Central memory CD4-positive, alpha-beta T cell (primary cell): ENCODE measurements at places on chromosomes 3 and 15.

DNA sequence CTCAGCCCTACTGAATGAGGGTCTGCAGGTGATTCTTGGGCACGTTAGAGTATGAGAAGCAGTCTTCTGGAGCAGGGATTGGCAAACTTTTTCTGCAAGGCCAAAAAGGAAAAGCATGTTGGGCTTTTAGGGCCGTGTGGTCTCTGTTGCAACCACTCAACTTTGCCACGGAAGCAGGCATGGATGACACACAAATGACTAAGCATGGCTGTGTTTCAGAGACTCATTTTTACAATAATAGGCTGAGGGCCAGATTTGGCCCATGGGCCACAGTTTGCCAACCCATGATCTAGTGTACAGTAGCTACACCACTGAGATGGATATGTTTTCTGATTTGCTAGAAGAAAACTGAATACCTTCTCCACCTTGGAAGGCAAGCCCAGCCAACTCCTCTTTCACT lies 66.1 kb upstream of the PRICKLE2 start:
- DNase-seq = no peak

DNA sequence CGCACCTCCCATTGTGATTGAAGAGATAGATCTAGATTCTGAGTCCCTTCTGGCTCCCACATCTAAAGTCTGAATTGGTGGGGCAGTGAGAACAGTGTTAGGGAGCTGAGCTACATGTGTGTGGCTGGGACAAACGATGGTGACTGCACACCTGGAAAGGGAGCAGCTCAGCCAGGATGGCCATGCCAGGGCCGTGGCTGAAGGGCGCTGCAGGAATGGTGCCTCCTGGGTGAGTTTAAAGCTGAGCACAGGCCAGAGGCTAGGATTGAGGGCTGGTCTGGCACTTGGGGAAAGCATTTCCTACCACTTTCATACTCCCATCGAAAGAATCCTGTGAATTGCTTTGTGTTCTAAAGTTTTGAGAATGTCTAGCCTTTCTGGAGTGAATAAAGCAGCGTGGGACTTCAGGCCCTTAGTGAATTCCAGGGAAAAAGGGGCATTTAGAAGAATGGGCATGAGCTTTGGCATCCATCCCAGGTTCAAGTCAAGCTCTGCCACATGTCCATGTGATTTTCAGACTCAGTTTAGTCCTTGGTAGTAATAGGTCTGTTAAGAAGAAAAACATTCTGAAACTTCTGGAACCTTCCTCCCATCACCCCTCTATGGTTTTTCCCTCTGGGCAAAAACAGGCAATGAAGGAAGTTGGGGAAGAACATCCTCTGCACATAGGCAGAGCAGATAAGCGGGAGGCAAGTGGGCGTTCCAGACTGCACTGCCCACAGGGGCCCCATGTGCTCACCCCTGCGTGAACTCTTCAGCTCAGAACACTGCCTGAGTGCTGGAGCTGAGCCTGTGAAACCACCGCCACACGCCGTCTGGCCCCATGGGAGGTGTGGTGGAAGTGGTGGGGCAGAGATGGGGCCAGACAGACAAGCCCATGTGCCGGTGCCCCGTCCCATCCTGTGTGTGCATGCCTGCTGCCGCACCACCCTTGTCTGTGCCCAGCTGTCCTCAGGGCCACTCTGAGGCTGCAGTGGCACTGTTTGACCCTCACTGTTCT lies 12.9 kb upstream of the CPNE9 start:
- DNase-seq = no peak

- DNase-seq = no peak
Measured at GRCh38 chr3:169999433-169999832, 32.8 kb downstream of the SEC62 start.

GRCh38 chr15:38190501-38190900 lies 62.1 kb upstream of the SPRED1 start:
- DNase-seq = no peak

DNA sequence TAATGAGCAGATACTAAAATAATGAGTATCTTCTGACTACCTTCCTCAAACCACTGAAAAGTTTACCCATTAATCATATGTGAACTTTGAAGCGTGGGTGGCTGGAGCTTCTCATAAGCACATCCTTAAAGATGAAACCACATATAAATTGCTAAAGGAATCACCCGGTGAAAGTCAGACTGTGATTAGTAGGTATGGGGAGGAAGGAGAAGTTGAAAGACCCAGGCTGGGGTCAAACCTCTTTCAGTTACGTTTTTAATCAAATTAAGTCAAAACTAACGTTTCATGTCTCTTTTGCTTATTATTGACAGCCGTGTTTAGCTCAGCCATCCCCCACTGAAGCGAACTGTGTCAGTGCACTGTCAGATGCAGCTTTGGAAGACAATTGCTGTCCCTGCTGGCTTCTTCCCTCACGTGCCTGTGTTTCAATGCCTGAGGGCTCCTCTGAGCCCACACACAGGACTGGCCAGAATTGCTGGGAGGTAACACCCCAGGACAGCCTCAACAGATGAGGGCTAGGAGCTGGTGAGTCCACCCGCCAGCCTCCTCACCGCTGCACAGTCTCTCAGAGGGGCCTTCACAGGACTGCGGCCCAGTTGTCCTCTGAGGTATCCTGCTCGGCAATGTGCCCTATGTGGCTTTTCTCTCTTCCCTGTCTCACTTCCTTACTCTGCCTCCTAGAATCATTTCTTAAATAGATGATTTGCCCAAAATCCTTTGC lies 29.3 kb upstream of the SH3BP5 start:
- no peak for DNase-seq

- DNase-seq = no peak
Measured at GRCh38 chr3:34072297-34072696, 273.9 kb downstream of the PDCD6IP start.

- DNase-seq = no peak
Measured at GRCh38 chr3:14235003-14235911, 56.6 kb downstream of the LSM3 start.

DNA sequence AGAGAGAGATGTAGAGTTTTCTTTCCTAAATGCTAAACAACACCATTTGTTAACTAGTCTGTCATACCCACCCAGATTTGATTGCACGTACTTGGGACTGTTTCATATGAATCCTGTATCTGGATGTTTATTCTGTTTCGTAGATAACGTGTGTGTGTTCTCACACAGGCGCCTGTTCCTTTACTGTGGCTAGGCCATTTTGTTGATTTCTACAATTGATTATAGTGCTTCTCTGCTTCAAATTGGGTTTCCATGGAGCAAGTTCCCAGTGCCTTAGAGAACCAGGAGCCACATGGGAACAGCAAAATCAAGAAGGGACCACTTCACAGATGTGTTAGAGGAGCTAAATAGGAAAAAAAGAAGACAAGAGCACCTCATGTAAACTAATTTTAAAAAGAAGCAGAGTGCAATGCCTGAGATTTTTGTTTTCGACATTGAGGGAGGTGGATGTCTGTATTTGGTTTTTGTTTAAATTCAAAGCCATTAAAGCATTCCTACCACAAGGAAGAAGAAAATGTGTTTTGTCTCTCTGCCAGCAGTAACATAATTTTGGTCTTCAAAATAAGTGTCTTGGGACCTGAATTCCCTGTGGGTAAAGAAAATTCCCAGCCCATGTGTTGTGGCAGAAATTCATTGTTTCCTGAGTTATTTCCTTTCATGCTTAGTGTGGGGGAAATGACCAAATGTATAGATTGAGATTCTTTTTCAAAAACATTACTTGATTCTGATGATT lies 424.0 kb upstream of the C2CD4B start:
- no peak for DNase-seq

- peak; percentile 91 for DNase-seq
Measured at GRCh38 chr3:113745756-113746547, at the start of gene NAA50. Gene NAA50 (minus strand): TSS chr3:113746249. CDS start chr3:113745949, 300 bp downstream.

DNA sequence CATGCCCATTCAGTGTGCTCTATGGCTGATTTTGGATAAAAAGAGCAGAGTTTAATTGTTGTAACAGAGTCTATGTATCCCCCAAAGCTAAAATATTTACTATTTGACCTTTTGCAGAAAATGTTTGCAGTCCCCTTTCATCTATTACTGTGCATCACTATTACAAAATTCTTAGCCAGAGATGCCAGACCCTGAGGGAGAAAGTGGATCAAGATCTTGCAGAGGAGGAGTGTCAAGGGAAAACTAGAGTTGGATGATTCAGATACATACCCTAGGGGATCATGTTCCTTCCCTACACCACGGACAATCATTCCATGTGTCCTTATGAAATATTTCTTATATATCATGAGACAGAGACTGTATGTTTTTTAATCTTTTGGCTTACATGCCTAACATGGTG lies 68.6 kb upstream of the TPRG1 start:
- DNase-seq = no peak

GRCh38 chr15:72176743-72177142 lies 20.8 kb downstream of the GRAMD2A start:
- DNase-seq = no peak

DNA sequence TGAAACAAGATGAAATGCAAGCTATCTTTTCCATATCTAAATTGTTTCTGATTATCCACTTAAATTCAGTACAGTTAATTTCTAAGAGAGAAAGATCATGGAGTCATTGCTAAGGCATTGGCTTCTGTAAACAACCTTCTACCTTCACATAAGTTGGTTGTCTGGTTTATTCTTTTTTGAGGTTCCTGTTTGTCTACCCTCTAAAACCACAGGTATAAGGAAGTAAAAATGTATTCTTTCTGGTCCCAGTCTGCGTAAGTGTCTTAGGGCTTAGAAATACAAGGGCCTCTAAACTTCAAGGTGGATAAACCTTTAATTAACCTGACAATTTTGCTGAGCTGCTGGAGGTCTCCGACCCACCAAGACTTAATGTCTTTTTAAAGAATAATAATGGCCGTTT lies 3.6 kb upstream of the ATOSA start:
- peak; percentile 67 for DNase-seq

GRCh38 chr3:33215739-33216138 lies 2.9 kb downstream of the SUSD5 start:
- no peak for DNase-seq

- no peak for DNase-seq
Measured at GRCh38 chr15:44300572-44300971, 12.1 kb downstream of the GOLM2 start.

GRCh38 chr3:184725176-184725719 lies 13.4 kb upstream of the MAGEF1 start:
- no peak for DNase-seq

DNA sequence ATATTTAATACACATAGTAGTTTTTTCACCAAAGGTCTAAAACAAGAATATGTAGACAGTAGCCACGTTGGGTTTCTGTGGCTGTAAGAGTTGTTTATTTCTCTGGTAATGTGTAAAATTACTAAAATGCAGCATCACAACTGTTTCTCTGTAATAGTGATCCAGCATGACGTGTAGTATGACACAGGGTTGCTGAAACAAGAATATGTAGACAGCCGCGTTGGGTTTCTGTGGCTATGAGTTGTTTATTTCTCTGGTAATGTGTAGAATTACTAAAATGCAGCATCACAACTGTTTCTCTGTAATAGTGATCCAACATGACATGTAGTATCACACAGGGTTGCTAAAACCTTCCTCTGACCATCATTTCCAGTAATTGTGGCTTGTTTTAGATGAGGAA lies 153.6 kb upstream of the ZNF717 start:
- no peak for DNase-seq

DNA sequence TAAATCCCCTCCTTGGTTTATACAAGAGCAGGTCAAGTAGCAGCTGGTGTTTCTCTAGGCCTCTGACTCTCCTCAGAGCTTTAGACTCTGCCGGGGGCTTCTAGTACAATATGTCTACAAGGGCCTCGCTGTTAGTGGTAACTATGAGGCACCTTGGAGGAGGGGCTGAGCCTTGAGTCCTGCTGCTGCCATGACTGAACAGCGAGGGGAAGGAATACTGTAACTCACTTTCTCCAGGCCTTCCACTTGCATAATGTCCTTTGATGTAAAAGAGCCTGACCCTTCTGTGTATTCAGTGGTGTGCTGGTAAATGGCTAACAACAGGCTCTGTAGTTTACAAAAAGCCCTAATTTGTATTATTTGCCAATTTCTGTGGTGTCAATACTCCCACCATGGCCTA lies 27.8 kb downstream of the DRD3 start:
- no peak for DNase-seq

DNA sequence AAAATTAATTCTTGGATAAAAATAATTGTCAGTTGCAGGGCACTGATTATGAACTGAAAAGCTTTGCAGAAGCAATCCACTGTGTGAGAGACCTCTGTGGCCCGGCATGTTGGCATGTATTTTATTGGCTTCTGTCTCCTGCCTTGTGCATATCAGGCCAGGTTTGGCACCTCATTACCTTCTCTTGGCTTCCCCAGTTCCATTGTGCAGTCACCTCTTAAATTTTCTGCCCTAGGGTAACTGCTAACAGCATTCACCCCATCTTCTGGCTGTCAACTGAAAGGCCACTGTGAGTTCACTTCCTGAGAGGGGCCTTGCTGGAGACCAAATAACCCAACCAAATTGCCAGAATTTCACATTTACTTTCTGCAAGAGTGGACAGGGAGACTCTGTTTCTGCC lies 92.7 kb upstream of the RARB start:
- DNase-seq = no peak

- no peak for DNase-seq
Measured at GRCh38 chr3:177932346-177932745, 603.9 kb upstream of the KCNMB2 start.

- DNase-seq = no peak
Measured at GRCh38 chr15:79896131-79896633, 632 bp downstream of the MTHFS start.

GRCh38 chr3:123351501-123351900 lies 97.4 kb downstream of the ADCY5 start:
- no peak for DNase-seq

DNA sequence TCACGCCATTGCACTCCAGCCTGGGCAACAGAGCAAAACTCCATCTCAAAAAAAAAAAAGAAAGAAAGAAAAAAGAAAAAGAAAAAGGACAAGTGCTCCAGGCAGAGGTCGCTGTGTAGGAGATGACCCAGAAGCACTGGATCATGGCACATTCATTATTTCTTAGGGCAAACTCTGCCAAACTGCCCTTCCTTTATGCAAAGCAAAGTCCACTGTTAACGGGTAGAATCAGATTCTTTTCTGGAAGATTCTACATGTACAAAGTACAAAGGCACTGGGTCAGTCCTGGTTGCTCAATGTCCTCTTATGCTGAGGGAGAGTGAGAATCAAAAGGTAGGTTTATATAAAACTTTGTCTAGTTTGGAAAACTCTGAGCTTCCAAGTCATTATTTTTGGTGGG lies 144.9 kb downstream of the FEZF2 start:
- no peak for DNase-seq

DNA sequence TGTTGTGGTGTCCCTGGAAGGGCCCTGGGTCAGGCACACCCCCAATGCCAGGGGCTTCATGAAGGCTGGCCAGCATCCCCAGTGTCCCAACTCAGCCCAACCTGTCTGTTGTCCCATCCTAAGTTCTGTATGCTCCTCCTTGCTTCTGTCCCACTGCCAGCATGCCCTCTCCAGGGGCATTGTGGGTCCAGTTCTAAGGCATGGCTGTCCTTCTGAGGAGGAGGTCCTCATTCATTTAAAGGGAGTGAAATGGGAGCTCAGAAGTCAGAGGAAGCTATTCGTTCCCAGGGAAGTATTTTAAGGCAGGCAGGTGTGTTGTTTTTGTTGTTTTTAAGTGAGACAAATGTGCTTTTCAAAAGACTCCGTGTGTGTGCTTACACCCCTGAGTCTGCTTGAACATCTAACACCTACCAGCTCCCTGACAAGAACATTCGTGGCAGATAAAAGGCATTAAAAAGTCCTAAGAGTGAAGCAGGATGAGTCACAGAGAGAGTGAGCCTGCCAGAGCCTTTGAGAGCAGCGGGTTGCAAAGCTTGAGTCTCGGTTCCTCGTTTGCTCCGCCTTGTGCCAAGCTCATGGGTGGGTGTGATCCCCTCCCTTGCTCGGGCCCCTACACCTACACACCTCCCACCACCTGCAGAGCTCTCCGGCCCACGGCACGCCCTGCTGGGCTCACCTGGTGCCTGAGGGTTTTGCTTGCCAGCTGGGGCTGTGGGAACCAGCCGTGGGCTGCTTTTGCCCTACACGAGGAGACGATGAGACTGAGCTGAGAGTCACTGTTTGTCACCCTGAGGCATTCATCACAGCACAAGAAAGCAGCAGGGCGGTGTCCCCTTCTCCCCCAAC lies 183.4 kb upstream of the TOPAZ1 start:
- DNase-seq = no peak
